Pancreas (tissue), 10 donors: ENCODE measurements at places on chromosomes 1 and 21. TPM values are rescaled to one million over a fixed set of nuclear protein-coding genes. Genes with fewer than 3 reads are reported as not detected.

DNA sequence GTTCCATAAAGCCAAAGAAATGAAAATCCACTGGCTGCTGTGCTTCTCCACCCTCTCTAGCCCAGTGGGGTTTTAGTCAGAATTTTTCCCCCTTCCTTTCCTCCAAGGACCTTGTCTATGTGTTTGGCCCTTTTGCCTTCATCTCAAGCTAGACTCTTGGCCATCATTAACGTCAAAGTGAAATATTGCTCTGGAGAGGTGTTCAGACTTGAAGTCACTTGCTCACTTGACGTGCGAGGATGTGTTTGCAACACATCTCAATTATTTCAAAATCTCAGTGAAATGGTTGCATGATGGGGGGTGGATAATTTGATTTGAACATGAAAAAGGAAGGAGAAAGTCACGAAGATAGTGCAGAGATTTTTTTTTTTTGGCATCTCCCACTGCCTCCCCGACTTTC is 13.6 kb downstream of the EVA1C start:
- no peak for DNase-seq

SPTA1 gene
- total RNA-seq = not detected

GJA9 gene
- not detected for total RNA-seq

NTNG1 gene
- total RNA-seq = 0.24 TPM

KRTAP6-2 gene
- not detected for total RNA-seq

PCP4 gene
- total RNA-seq = 3.6 TPM

LCE2C gene
- not detected for total RNA-seq

GRCh38 chr1:93662481-93663207 is 19.0 kb downstream of the BCAR3 start:
- DNase-seq = no peak

- peak; percentile 94 for DNase-seq
Observed at GRCh38 chr1:230426246-230427093, at the start of gene PGBD5. TSS of gene PGBD5 (minus strand) at chr1:230426332. CDS start at chr1:230425928, 404 bp downstream.

DNA sequence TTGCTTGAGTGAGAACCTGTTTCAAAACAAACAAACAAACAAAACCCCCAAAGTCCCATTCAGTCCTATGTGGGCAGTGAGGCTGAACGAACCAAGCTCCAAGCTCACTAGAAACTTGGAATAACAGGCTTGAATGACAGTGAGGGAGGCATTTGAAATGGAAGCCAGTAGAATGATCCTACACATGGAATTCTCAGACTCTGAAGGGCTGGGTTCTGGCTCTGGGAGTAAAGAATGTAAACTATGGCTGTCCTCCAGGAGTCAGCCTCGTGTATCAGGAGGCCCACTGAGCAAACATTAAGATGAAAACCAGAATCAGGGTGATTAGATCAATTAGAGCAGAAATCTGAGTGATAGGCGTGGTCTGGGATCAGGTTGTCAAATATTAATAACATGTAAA is 14.9 kb downstream of the PCP4L1 start:
- no peak for DNase-seq

DNA sequence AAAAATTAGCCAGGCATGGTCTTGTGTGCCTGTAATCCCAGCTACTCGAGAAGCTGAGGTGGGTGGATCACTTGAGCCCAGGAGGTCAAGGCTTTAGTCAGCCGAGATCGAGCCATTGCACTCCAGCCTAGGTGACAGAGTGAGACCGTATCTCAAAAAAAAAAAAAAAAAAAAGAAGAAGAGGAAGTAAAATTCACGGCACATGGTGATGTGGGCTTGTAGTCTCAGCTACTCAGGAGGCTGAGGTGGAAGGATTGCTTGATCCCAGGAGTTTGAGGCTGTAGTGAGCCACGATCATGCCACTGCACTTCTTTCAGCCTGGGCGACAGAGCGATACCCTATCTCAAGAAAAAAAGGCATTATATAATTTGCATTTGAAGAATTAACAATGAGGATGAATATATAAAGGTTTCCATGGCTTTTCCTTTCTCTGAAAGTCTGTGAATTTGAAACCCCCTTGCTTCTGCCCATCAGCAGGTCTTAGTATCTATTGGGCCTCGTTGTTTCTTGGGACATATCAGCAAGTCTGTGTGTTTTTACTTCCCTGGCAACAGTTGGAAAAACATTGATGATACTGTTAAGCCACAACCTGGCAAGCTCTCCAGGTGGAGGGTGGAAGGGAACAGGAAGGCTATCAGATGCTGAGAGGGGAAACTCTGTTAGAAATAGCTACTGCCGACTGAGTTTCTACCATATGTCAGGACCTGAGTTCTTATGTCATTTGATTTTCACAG is 4.6 kb upstream of the PLA2G2D start:
- DNase-seq = no peak

C2CD4D gene
- total RNA-seq = 0.62 TPM

GRCh38 chr1:1299686-1300351 is 7.9 kb downstream of the ACAP3 start:
- peak; percentile 60 for DNase-seq

DNA sequence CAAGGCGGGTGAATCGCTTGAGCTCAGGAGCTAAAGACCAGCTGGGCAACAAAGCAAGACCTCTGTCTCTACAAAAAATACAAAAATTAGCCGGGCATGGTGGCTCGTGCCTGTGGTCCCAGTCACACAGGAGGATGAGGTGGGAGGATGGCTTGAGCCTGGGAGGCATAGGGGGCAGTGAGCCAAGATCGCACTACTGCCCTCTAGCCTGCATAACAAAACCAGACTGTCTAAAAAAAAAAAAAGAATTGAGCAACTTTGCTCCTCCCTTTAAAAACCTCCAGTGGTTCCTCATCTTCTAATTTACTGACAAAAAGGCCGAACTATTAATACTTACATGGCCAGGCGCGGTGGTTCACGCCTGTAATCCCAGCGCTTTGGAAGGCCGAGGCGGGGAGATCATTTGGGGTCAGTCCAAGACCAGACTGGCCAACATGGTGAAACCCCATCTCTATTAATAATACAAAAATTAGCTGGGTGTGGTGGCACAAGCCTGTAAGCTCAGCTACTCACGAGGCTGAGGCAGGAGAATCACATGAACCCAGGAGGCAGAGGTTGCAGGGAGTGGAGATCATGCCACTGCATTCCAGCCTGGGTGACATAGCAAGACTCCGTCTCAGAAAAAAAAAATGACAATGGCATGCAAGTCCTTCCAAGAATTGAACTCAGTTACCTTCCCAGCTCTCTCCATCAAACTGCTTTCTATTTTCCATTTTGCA is 4.4 kb downstream of the ACBD3 start:
- peak; percentile 45 for DNase-seq

- peak; percentile 96 for DNase-seq
Observed at GRCh38 chr1:58576727-58577653, at the start of gene TACSTD2. TSS of gene TACSTD2 (minus strand) at chr1:58577252. CDS start at chr1:58577156, 96 bp downstream.

DNA sequence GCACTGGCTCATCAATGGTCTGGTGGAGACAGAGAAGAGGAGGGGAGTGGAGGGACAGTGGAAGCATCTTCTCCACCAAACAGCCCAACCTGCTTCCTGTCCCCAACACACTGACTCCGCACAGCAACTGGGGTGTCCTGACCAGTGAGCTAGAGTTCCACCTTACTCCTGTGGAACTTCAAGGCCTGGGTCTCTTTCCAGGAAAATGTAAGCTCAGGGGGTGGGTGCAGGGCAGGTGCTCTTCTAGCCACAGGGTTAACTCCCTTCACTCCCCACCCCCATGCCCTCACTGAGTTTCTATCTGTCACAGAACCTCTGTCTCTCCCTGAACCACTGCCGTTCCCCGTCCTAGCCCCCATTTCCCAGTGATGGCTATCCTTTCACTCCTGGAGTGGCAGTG is 876 bp downstream of the MOB3C start:
- DNase-seq = no peak

GRCh38 chr1:36093929-36094328 is 5.2 kb downstream of the ADPRS start:
- DNase-seq = no peak

DNA sequence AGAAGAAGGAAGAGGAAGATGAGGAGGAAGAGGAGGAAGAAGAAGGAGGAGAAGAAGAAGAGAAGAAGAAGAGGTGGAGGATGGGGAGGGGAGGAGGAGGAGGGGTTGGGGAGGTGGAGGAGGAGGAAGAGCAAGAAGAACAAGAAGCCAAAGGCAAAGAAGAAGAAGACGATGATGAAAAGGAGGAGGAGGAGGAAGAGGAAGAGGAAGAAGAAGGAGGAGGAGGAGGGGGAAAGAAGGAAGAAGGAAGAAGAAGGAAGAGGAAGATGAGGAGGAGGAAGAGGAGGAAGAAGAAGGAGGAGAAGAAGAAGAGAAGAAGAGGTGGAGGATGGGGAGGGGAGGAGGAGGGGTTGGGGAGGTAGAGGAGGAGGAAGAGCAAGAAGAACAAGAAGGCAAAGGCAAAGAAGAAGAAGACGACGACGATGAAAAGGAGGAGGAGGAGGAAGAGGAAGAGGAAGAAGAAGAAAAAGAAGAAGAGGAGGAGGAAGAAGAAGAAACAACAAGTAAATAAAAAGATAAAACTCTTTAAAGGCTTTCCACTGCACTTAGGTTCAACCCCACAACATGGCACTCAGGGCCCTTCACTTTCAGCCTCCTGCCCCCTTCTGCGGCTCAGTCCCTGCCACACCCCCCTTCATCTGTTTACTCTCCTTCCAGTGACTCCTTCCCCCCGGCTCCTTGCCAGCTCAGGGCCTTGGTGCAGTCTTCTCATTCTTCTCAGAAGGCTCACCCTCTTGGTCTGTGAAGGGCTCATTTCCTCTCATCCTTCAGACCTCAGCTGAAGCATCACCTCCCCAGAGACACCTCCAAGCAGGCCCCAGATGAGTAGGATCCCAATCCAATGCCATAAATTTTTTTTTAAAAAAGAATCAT is 114.0 kb downstream of the KCNN3 start:
- DNase-seq = no peak

DNA sequence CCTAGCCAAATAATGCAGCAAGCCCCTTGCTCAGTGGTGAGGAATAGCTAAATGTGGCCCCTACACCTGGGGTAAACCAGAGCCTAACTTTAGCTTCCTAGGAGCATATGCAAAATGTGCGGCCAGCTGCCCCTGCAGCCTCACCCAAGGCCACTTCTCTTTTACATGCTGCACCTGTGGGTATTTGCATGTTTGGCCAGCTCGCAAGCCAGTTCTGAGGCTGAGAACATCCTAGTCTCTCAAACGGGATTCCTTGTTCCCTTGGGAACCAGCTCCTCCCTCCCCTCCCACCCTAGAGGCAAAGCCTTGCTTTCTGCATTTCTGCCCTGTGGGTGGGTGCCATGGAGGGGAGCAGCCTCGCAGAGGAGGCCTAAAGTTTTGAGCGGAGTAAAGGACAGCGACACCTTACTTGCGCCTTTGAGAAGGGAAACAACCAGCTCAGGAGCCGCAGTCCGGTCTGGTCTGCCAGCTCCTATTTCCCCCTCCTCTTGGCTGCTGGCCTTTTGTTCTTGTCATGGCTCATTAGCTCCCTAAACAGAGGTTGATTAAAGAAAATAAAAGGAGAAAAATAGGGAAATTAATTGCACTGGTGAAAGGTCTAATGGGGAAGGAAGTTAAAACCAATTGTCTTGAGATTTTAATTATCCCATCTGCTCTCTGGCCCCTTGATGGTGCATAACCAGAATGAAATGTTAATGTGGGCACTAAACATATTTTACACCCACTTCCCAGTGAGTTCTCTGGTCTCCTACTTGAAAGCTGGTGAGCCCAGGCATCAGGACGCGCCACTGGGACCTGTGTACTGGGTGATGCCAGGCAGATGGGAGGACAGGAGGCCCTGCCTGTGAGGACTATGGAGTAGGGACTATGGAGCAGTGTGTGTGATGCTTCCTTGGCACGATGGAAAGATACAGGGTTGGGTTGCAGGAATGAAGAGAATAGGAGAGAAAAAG is 68.7 kb downstream of the TEX35 start:
- DNase-seq = no peak

RHOU gene
- 14.1 TPM for total RNA-seq

ERG gene
- total RNA-seq = 2.5 TPM

DNA sequence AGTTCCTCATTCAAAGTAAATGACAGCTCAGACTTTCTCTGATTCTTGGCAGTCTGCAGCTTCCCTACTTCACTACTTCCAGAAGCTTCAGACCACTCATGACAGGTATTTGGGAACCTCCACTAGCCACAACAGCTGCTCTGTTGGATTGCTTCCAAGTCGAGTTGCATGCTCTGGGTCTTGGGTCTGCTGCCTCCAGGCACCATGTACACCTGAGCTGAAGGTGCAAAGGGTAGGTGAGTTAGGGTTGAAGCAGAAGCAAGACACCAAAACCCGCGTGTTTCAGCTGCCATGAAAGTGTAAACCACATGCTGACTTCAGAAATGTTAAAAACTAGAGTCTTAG is 62.7 kb downstream of the ZNF684 start:
- DNase-seq = no peak

DNA sequence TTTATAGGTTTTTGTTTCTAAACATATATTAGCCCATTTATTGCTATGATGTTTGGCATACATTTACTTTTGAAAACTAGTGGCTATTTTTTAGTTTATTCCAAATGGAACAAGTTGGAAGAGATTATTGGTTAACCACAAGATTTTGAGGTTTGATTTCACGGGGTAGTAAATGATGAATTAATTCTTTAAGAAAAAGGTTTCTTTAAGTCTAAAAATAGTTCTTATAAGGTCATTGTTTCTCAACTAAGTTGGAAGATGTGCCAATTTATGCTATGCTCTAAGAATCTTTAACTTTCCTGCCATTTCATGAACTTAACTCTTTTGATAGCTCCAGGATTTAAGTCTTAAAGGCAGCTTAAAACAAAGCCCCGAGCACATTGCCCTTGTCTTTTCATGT is 183.8 kb downstream of the LMO4 start:
- DNase-seq = no peak

- DNase-seq = no peak
Observed at GRCh38 chr1:236904892-236905741, 99.1 kb downstream of the MT1HL1 start.

DIRAS3 gene
- total RNA-seq = 11.0 TPM

SELENBP1 gene
- total RNA-seq = 34.5 TPM

DNA sequence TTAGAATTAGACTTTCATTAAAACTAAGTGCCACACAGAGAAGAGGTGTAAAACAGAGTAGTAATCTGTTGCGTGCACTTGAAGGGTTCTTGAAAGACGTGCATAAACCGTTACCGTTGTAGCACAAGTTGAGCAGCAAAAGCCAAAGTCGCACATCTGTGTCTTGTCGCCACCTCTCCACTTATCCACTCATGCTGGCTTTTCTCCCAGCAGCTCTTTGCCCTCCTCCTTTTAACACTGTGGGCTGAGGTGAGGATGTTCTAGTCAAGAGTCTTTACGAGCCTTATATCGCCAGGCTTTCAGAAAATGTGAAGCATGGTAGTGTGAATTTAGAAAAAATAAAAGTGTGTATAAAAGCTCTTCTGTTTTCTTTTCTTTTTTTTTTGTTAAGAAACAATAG is 48.0 kb downstream of the NR5A2 start:
- DNase-seq = no peak

NHLH1 gene
- not detected for total RNA-seq

OR2L5 gene
- total RNA-seq = not detected

DNA sequence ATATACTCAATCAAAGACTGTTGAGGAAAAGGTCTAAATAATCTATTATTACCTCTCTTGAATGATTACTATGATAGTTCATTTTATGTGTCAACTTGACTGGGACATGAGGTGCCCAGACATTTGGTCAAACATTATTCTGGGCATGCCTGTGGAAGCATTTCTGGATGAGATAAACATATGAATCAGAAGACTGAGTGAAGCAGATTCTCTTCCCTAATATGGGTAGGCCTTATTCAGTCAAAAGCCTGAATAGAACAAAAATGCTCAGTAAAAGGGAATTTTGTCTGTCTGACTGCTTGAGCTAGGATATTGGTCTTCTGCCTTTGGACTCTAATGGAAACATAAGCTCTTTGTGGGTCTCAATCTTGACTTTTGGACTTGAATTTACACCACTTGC is 73.3 kb upstream of the SOX13 start:
- no peak for DNase-seq

- DNase-seq = no peak
Observed at GRCh38 chr1:66223681-66224080, 310.3 kb upstream of the SGIP1 start.

IGSF3 gene
- 2.6 TPM for total RNA-seq

AMY1C gene
- total RNA-seq = 0.16 TPM

CD1D gene
- 0.08 TPM for total RNA-seq
